GM03348 (cell line): ENCODE measurements at places on chromosomes 7 and 10.

DNA sequence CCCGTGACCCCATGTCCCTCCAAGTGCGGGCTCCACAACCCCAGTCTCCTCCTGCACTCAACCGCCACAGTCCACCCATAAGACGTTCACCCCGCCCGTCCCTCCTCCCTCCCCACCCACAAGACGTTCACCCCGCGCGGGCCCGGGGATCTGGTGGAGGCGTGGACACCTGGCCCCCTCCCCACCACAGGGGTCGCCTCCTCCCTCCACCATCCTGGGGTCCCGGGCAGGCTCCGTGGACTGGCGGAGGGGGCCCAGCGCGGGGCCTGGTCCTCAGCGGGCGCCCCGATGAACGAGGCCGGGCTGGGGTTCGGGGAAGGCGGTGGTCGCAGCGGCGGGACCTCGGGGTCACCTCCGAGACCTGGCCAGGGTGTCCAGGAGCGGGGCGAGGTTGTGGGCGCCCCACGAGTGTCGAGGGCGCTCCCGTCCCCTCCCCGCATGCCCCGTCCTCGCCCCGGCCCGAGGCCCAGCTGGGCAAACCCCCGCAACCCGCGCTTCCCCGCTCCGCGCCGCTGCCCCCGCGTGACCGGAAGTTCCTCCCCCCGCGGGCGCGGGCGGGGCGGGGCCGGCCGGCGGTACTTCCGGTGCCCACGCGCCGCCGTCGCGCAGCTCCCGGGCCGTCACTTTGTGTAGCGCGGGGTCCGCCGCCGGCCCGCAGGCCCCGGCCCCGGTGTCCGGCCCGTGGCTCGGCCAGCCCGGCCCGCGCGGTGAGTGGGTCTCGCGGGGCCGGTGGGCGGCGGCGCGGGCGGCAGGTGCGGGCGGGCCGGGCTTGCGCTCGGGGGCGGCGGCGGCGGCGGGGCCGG is at the start of gene ZNF316:
Gene ZNF316, plus strand, starts transcription at position 578 of the 803 bp plus-strand sequence. CDS start 5,092 bp downstream, outside the sequence.
- DNase-seq: peak; percentile 98

GRCh38 chr10:132600416-132600815 is 62.8 kb downstream of the INPP5A start:
- no peak for DNase-seq

DNA sequence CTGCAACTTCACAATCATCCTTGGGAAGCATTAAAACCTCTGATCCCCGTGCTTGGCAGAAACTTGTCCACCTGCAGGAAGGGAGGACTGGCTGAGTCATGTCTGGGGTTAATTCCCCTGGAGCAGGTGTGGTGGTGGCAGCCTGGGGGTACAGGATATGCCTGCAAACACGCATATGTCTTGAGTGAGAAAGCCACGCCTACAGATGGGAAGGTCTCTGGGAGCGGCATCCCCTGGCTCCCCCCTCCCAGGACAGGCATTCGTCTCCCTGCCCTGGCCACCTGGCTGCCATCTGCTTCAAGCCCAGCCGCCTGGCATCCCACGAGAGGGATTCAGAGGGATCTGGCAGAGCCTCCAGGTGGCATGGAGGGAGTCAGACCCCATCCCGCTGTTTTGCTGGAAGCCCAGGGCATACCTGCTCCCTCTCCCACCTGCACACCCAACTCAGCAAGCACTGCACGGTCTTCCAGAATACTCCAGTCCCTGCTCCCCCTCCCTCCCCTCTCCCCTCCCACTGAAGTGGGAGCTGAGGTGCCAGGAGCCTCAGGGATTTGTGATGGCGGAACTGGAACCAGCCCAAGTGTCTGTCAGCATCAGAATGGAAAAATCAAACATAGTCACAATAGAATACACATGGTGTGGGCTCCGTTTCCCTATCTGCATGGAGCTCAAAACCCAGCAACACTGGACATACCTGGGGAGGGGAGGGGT is 61.0 kb downstream of the CAMK2B start:
- no peak for DNase-seq

- DNase-seq: no peak
These were observed 41.8 kb downstream of the NDUFB2 start for GRCh38 chr7:140738280-140738679.

DNA sequence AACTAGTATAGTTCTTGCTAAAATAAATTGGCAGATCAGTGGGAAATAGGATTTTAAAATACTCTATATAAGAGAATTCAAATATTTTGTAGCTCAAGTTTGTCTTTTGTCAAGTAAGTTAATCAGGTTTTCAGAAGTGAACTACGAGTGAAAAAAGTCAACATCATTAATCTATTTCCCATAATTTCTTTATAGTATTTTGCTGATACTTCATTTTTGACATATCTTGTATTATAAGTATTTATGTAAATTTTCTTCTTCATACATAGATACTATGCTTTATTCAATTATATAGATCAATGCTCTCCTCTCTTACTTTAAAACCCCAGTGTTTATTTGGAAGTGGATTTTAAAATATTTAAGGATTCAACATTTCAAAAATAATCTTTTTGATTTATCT is 360.7 kb downstream of the THSD7A start:
- no peak for DNase-seq

DNA sequence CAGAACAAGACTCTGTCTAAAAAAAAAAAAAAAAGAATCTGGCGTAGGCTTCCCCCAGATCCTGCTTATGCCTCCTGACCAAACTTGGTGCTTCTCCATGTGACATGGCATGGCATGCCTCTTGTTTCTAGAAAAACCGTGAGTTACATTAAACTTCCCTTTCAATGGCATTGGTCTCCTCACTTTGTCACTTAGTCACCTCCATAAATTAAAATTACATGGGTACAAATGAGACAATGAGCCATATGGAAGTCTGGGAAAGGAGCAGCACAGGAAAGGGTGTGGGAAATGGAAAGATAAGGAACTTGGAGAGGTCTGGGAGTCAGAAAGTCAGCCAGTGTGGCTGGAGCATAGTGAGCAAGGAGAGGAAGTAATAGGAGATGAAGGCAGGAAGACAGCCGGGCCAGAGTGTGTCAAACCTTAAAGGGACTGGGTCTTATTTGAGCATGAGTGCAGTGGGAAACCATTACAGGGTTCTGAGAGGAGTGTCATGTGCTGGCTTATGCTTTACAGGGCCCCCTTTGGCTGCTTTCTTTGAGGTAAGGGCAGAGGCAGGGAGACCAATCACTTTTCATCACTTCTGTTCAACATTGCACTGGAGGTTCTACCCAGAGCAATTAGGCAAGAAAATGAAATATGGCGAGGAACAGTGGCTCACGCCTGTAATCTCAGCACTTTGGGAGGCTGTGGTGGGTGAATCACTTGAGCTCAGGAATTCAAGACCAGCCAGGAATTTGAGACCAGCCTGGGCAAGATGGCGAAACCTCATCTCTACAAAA is 21.3 kb upstream of the ZMIZ2 start:
- DNase-seq: peak; percentile 69

DNA sequence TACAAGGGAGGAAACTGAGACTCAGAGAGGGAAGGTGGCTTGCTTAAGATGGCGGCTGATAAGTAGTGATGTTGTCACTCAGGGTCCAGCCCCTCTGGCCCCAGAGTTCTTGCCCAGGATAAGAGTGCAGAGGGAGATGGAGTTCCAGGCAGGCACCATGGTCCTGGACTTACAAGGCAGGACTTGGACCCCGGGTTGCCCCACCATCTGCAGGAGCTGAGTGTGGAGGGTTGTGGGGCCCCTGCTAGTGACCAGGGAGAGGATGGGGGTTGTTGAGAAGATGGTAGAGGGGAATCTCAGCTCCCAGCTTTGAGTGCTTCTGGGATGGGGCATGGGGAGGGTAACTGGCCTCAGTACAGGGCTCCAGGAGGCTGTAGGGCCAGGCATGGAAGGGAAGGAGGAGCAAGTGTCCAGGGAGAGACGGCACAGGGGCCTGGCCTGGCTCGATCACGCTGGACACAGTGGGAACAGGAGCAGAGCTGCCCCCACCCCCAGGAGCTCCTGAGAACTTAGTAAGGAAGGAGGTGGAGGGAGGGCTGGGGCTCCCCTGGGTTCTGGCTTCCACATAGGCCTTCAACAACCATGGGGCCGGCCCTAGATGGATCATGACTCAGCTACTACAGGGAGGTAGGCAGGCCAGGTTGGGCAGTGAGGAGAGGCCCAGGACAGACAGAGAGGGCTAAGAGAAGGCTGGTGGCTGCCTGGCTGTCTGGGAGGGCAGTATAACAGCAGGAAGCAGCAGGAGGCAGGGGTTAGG is 28.2 kb downstream of the PPIF start:
- peak; percentile 28 for DNase-seq

GRCh38 chr7:27110186-27111031 is 7.9 kb upstream of the HOXA2 start:
- DNase-seq: peak; percentile 73

GRCh38 chr10:14014423-14014822 is 316.3 kb downstream of the FRMD4A start:
- DNase-seq: no peak

- peak; percentile 78 for DNase-seq
These were observed 79.0 kb upstream of the HABP2 start for GRCh38 chr10:113473851-113474250.

DNA sequence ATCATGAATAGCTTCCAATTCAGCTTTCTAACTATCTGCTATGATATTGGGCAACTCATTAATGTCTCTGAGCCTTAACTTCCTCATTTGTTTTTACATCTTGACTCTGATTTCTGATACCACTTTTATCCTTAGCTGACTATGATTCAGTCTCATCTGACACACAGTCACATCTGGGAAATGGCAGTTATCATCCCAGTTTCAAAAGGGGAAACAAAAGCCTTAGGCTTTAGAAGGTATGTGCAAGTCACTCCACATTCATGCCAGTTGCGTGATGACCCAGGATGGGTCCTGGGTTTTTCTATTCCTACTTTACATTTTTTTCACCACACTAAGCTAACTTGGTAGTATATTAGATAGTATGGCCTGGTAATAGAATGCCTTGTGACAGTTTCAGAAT is 12.7 kb downstream of the SCIN start:
- DNase-seq: no peak

DNA sequence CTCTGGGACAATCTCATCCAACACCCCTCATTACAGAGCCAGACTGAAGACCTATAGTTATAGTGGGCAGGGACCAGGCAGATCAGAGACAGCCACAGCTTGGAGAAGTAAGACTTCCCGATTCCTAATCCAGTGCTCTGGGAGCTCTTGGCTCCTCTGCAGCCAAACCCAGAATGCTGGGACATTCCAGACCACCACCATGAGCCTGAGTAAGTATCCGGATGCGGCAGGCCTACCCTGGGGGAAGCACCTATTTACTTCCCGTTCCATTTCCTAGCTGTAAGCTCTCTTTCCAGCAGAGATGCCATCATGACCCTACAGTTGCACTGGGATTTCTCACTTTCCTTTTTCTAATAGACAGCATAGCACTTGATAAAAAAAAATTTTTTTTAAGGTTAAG is 16.4 kb downstream of the HIP1 start:
- DNase-seq: no peak

DNA sequence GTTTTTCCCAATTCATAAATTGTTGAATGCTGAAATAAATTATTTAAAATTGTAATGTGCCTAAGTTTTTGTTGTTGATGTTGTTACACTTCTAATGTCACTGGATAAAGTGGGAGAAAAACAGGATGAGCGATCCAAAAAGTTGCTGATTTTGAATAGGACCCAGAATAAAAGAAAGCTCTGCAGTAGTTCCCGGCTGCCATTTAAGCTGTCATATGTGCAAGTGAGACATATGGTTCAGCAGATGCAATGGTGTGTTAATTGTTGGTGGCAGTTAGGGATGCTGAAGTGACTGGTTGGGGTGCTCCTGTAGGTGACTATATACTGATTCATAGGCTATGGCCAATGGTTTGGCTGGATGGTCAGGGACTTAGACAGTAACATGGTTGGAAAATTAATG is 1517.4 kb upstream of the LRRTM3 start:
- no peak for DNase-seq

DNA sequence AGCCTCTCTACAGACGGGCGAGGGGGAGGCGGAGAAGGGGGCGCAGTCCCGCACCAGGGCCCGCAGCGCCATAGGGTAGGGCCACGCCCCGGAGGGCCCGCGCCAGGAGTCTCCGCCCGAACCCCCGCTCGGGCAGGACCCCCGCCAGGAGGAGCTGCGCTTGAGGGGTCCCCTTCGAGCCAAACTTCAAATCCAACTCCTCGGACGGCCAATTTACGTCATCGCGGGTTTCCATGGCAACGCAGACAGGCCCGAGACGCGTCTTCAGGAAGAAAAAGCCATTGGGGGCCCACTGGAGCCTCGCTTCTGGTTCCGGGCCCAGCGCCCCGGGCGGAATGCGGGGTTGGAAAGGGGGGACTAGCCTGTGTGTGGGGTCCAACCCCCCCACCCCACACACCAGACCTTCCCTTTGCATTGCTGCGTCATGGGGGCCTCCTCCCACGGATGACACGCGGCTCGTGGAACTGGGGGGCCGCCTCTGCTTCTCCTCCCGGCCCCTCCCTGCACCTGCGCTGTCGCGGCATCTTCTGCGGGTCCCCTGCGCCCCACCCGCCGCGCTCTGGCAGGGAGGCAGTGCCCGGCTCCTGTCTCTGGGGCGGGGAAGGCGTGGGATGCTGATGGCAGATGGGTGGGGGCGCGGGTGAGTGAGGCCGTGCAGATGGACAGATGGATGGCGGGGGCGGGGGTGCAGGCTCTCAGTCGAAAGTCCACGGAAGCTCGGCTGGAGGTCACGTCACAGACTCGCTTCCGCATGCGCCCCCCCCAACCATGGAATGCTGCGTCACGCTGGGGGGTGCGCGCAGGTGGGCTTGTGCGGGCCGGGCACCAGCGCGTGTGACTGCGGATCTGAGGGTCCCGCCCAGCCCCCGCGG is 1.2 kb downstream of the CALY start:
- DNase-seq: peak; percentile 64

DNA sequence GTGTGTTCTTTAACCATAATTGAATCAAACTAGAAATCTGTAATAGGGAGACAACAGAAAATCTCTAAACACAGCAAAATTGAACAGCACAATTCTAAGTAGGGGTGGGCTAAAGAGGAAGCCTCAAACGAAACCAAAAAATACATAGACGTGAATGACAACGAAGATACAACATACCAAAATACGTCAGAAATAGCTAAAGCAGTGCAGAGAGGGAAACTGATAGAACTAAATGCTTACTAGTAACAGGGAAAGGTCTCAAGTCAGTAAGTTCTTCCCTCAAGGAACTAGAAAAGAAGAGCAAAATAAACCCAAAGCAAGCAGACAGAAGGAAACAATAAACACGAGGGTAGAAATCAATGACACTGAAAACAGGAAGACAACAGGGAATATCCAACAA is 19.1 kb downstream of the RPP38 start:
- DNase-seq: no peak

GRCh38 chr7:116356333-116356965 is 143.1 kb upstream of the CAV2 start:
- no peak for DNase-seq

GRCh38 chr10:8489823-8490222 is 435.3 kb downstream of the GATA3 start:
- DNase-seq: no peak
